GM12864 (cell line): ENCODE measurements at places on chromosomes 11 and 22.

- DNase-seq, result no peak
These were observed 53.9 kb downstream of the NOX4 start for GRCh38 chr11:89437317-89437716.

GRCh38 chr11:26983645-26984044 lies 10.3 kb upstream of the FIBIN start:
- no peak for DNase-seq

DNA sequence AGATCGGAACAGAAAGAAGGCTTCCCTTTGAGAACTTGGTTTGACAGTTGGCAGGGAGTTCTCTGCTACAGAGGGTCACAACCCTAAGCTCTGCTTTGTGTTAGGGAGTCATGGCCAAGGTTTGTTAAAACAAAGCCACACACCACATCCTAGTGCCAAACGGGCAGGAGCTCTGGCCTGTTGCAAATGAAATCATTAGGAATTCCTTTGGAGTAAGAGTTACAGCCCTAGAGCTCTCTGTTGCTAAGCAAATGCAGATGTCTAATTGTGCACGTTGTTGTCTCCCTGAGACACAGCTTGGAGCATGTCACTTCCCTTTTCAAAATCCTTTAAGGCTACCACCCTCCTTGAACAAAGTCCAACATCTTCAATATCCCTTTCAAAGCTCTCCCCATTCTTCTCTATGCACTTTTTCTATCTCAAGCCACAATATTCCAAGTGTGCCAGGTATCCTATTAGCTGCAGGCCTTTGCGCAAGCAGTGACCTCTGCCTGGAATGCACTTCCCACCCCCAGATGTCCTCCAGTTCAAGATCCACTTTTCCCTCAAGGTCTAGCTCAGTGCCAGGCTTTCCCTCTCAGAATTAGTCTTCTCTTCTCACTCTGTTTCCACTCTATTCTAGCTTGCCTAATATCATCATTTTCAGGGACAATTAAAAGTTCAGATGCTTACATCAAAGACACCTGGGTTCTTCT lies 253.7 kb upstream of the POU2AF2 start:
- no peak for DNase-seq

DNA sequence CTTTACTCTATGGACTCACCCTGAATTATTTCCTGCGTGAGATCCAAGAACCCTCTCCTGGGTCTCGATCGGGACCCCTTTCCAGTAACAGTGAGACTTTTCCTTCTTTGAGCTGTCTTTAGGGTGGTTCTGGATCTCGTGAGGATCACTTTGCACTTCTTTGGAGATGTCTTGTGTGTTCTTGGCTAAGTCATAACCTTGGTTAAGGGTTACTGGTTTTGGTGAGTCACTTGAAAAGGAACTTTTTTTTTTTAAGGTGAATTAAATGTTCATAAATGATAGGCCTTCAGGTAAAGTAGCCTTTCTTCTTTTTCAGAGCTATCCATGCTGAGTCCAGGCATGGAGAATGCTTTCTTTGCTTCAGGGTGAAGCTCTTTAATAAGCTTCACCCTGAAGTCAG lies 19.4 kb upstream of the GSTP1 start:
- no peak for DNase-seq

GRCh38 chr11:77107950-77108349 lies 5.3 kb downstream of the OMP start:
- no peak for DNase-seq

- DNase-seq, result no peak
These were observed 77.4 kb downstream of the NAV2 start for GRCh38 chr11:19789835-19790710.

- peak; percentile 16 for DNase-seq
These were observed 89.0 kb downstream of the ISX start for GRCh38 chr22:35154937-35155387.

GRCh38 chr11:40280159-40281051 lies 1179.0 kb downstream of the LRRC4C start:
- no peak for DNase-seq

- DNase-seq, result no peak
These were observed 25.7 kb upstream of the GNAZ start for GRCh38 chr22:23044570-23044969.

GRCh38 chr11:12842933-12843636 lies 166.0 kb upstream of the RASSF10 start:
- no peak for DNase-seq
